ENCODE measurements at places on chromosomes 5 and 9.

DNA sequence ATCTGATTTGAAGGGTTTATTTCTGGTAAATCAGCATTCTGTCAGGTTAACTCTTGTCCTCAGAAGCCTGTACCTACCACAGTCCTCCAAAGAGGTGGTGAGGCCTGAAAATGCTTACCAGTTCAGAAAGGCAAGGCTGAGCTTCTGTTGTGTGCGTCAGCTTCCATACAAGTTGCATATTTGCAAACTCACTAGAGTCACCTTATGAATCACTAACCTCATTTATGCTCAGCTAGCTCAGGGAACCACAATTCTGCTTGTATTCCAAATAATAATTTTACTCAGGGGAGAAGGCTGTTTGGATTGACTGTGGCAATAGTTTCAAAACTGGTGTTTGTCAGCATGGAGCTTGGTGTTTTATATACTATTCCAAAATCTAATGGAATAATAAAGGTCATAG lies 355.1 kb upstream of the RFX3 start:
- no peak for DNase-seq

DNA sequence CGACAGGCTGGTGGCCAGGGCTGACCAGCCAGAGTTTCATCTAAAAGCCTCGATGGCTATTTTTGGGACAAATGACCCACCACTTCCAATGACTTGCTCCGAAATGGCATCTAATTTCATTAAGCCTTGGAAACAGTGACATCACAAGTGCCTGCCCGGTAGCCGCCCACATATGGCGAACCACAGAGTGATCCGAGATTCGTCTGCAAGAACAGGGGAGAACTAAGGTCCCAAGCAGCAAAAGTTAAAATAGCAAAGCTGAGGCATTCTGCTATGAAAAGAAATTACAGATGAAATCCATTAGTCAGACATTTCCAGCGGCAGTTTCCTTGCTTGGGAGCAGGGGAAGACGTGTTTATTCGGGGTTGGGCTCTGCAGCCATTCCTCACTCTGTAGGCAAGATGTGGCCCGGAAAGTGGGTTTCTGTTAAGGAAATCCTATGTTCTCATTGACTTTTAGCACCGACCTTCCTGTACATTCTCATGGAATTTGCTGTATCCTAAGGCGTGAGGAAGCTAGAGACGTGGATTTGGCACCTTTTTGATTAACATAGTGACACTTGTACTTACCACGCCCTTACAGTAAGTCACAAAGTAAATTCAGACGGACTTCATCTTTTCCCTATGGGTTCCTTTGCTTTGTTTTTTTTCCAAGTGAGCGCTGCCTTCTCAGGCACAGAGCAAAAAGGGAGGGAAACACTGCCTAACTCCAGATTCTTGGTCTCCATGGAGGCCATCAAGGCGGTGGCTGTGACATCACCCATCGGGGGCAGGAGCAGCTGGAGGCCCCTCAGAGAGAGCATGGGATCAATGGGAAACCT lies 45.1 kb downstream of the ERGIC1 start:
- DNase-seq, result no peak

- no peak for DNase-seq
Observed at GRCh38 chr5:160742446-160742845, 109.6 kb downstream of the ATP10B start.

GRCh38 chr9:134236001-134236421 lies 71.6 kb upstream of the RNU6ATAC start:
- no peak for DNase-seq

Data from stimulated activated naive CD4-positive, alpha-beta T cell (primary cell).